ENCODE measurements at places on chromosomes 7 and 10.

DNA sequence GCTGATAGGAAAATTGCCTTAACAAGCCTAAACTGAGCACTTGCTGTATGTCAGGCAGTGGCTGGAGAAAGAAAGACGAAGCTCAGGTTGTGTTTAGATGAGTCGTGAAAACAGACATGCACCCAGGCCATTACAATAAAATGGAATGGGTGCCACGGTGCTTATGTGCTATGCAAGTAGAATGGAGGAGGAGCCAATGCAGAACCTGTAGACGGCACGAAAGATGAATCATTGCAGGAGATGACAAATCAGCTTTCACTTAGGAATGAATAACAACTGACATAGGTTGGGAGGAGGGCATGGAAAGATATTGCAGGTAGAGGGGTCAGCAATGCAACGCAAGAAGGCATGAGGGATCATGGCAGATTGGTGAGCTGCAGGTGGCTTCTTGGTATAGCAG, 61.2 kb upstream of the ARHGAP21 start:
- DNase-seq: no peak

DNA sequence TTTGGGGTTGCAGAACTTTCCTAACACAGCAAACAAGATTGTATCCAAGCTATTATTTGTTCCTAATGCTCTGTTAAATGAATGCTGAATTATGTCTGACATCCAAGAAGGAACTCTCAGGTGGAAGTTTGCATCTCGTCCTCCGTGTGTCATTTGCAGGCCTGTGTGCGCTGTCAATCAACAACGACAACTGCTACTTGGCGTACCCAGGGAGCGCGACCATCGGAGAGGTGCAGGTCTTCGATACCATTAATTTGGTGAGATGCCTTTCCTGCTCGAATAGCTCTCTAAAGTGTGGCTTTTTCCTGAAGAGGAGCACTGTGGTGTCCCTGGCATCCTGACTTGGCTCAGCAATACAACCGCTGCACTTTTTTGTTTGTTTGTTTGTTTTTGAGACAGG, 26.9 kb downstream of the WIPI2 start:
- DNase-seq: no peak

- DNase-seq: no peak
Observed at GRCh38 chr7:6398943-6399342, 48.8 kb downstream of the DAGLB start.

- DNase-seq: no peak
Observed at GRCh38 chr7:44261240-44261639, 60.5 kb downstream of the YKT6 start.

DNA sequence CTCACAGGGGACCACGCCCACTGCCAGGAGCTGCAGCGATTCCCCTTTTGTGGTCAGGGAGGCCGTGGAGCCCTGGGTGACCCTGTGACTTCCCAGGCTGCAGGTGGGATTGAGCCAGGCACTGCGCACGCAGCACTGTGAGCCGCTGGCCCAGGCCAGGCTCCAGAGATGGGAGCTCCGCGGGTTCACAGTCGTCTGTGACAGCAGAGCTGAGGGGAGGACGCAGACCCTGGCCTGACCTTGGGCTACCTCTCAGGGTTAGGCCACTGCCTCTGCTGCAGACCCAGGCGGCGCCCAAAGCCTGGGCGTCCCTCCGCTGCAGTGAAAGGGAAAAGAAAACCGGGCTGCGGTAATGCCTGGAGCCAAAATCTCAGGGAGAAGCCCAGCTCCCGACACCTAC, 107.5 kb upstream of the GPR26 start:
- DNase-seq: no peak

DNA sequence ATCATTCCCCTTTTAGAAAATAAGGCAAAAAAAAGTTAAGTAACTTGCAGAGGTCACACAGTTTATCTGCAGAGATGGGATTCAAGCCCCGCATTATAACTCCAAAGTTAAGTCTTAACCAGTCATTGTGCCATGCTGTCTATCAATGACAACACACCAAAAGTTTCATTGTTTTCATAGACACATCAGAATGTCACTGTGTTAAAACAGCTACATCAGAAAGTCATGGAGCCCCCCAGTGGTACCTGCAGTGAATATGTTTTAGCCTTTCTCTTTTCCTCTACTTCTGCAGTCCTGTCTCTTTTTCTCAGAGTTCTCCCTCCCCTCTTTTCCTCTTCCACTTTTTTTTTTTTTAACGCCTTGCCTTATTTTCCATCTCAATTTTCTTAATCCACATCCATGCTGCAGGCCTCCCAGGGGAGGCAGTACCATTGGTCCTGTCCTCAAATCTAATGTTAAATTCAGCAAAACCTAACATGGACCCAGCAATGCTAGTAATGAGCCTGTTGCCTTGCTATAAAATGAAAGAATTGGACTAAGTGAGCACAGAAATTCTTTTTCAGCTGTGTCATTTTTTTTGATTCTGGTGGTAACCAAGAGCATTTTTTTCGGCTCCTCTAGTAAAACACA, 3.8 kb upstream of the NRCAM start:
- no peak for DNase-seq

DNA sequence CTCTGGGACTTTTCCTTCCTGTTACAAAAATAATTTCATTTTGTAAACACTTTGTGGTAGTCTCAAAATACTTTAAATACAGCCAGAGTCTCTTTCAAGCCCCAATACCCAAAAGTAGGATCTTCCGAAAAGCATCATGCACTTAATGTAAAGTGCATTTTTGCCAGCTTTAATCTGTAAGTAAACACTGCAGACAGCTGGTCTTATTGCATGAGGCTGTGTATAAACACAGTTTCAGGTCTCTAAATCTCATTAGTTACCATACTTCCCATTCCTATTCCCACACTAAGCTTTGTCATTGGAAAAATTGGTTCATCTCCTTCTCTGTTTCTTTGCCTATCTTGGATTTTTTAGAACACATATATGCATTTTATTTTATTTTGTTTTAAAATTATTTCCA, 87.6 kb upstream of the GNAI1 start:
- DNase-seq: no peak

DNA sequence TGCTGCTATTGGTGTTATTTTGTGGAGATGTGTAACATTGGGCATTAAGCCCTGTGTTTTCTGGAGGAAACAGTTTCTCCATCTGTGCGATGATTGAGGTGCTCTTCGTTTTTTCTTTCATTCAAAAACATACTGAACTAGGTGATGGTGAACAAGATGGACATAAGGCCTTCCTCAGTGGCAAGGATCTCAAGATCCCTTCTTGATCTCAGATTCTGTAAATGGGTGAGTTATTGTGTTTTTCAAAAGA, 759 bp upstream of the ELAPOR2 start:
- DNase-seq: no peak

DNA sequence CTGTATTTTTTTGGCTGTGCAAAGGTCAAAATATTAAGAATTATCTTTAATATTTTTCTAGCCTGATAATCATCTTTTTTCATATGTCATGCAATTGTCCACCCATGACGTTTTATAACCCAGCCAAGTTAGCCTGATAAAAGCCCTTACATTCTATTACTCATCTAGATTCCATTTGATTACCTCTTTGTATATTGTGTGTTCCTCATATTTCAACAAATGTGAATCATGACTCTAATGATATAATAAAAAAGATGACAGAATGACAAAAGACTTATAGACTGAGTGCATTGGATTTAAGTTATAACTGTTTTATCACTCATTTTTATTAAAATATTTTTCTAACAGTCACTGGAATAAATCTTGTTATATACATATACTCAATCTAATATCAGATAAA, 1560.0 kb upstream of the LRRTM3 start:
- DNase-seq: no peak

- DNase-seq: no peak
Observed at GRCh38 chr7:150778014-150778737, 22.0 kb downstream of the TMEM176B start.
